ENCODE measurements at places on chromosomes 2 and 18. TPM values are rescaled to one million over a fixed set of nuclear protein-coding genes. Genes with fewer than 3 reads are reported as not detected.

The GPAT2 gene
- total RNA-seq = 5.3 TPM

DNA sequence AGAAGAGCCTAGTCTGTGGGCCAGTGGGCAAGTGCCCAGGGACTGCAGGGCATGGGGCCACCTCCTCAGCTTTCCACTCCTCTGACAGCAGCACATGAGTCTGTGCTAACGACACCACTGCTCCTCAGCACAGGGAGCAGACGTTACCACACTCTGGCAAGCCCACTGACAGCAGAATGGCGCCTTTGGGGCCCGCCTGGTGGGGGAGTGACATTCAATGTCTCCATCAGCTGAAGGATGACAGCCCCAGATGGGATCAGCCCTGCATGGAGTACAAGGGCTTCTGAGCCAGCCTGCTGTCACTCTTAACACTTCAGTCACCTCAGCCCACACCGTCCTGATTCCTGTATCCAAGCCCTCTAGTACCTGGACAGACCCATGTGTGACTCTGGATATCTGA is 149.4 kb upstream of the SMAD2 start:
- peaks cover 2% of the 10 kb centered on the region for H3K27me3 ChIP-seq
- H3K36me3 ChIP-seq = no peaks in the 10 kb centered on the region
- H3K4me1 ChIP-seq = no peaks in the 10 kb centered on the region

The AKAIN1 gene
- not detected for total RNA-seq

The ARHGAP28 gene
- not detected for total RNA-seq

GRCh38 chr2:73822276-73822675 is 6.5 kb upstream of the STAMBP start:
- H3K27me3 ChIP-seq = no peaks in the 10 kb centered on the region
- no peak for DNase-seq
- H3K4me1 ChIP-seq = peaks cover 16% of the 10 kb centered on the region

GRCh38 chr2:233638836-233639235 is 2.6 kb downstream of the UGT1A10 start:
- H3K4me3 ChIP-seq = no peak overlapping the region
- no peaks in the 10 kb centered on the region for H3K4me1 ChIP-seq
- peaks cover 7% of the 10 kb centered on the region for H3K27me3 ChIP-seq
- no peaks in the 10 kb centered on the region for H3K36me3 ChIP-seq
- DNase-seq = no peak

DNA sequence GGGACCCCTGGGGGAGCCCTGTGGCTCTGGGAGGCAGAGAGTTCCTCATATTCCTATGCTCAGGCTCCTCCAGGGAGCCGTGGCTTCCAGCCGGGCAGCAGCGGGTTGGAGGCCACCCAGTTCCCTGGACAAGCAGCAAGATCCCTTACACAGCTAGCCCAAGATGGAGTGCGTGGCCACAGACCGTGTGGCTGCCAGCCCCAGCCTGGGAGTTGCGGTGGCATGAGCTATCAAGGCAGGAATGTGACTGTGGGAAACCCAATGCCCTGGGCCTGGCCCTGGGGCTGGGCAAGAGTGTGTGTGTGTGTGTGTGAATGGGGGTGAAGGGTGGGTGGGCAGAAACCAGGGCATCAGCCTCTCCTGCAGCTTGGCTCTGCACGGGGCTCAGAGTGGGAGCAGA is 130.5 kb downstream of the DYSF start:
- no peaks in the 10 kb centered on the region for H3K27me3 ChIP-seq
- no peaks in the 10 kb centered on the region for H3K36me3 ChIP-seq
- H3K4me3 ChIP-seq = no peak overlapping the region
- H3K4me1 ChIP-seq = no peaks in the 10 kb centered on the region
- H3K27ac ChIP-seq = no peak overlapping the region

The GREB1L gene
- total RNA-seq = not detected

- no peaks in the 10 kb centered on the region for H3K4me1 ChIP-seq
- no peaks in the 10 kb centered on the region for H3K36me3 ChIP-seq
- H3K4me3 ChIP-seq = no peak overlapping the region
Observed at GRCh38 chr2:106759966-106760365, 126.0 kb downstream of the ST6GAL2 start.

GRCh38 chr2:152292991-152293390 is 42.0 kb upstream of the FMNL2 start:
- H3K4me3 ChIP-seq = no peak overlapping the region
- no peak for DNase-seq
- H3K4me1 ChIP-seq = no peaks in the 10 kb centered on the region
- H3K27ac ChIP-seq = no peak overlapping the region
- H3K36me3 ChIP-seq = no peaks in the 10 kb centered on the region

- H3K4me1 ChIP-seq = peaks cover 23% of the 10 kb centered on the region
- H3K27ac ChIP-seq = peak overlapping the region; percentile 59
- no peaks in the 10 kb centered on the region for H3K27me3 ChIP-seq
- H3K4me3 ChIP-seq = peak overlapping the region; percentile 77
- H3K36me3 ChIP-seq = no peaks in the 10 kb centered on the region
Observed at GRCh38 chr2:217790681-217791392, 212.0 kb downstream of the TNS1 start.

DNA sequence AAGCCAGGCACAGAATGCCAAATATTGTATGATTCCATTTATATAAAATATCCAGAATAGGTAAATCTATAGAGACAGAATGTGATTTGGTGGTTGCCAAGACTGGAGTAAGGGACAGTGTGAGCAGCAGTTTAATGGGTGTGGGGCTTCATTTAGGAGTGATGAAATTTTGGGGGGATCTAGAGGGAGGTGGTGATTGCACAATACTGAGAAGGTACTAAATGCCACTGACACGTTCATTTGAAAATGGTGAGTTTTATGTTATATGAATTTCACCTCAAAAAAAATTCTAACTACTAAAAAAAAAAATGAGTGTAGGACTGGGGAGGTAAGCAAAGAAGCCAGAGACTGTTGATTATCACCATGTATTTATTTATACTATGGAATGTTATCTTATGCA is 974.5 kb upstream of the ZEB2 start:
- no peaks in the 10 kb centered on the region for H3K36me3 ChIP-seq
- H3K4me1 ChIP-seq = no peaks in the 10 kb centered on the region
- no peak overlapping the region for H3K27ac ChIP-seq
- no peak overlapping the region for H3K4me3 ChIP-seq
- no peaks in the 10 kb centered on the region for H3K27me3 ChIP-seq

DNA sequence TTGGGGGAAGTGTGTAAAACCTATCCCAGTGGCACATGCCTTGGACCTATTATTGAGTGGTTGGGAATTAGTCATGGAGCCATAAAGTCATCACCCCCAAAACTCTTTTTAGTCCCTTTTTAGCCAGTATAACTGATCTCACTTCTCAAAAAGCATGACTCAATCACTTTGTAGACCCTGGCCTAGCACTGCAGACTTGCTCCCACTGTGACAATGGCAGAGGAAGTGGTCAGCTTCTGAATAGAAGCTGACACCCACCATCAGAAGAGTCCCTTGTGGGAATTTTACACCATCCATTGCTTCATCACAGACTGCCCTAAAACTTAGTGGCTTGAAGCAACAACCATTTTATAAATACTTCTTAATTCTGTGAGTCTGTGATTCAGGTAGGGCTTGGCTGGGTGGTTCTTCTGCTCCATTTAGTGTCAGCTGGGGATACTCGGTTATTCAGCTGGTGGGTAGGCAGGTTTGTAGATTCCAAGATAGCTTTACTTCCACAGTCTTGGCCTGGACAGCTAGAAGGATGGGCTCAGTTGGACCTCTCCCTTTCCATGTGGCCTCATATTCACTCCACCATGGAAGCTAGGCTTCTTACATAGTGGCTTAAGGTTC is 10.8 kb upstream of the ITGA6 start:
- no peaks in the 10 kb centered on the region for H3K4me1 ChIP-seq
- H3K27me3 ChIP-seq = peaks cover 17% of the 10 kb centered on the region
- no peak overlapping the region for H3K4me3 ChIP-seq
- no peaks in the 10 kb centered on the region for H3K36me3 ChIP-seq

The ACVR1C gene
- 2.2 TPM for total RNA-seq

DNA sequence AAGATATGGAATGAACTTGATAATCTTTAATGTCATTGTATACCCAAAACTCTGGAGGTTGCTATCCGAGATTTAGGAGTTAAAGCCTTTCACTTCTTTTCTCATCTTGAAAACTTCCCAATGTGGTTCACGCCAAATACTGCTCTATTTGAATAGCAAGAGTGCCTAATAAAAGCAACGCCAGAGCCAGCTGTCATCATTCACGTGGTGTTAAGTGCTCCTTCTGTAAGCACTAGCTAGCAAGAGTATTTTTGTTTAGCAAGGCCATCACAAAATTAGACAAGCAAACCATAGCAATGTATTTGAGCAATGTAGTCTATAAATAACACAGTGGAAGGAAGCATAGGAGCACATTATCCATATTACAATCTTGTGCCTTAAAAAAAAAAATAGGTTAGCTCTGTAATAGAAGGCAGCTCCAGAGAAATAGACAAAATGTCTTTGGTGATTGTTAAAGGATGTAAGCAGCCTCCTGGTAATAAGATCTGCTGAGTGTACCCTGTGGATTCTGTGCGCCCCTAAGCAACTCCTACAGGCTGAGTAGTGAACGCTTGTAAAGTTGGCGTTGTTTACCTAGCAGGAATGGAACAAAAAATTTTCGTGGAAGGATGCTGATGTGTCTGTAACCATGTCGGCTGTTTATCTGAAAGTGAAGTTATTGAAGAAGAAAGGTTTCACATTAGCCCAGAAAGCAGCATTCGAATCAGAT is 518.0 kb downstream of the CNTNAP5 start:
- H3K27ac ChIP-seq = no peak overlapping the region
- H3K36me3 ChIP-seq = no peaks in the 10 kb centered on the region
- DNase-seq = no peak
- no peaks in the 10 kb centered on the region for H3K4me1 ChIP-seq
- H3K4me3 ChIP-seq = no peak overlapping the region

The TANC1 gene
- 0.32 TPM for total RNA-seq

The HMSD gene
- 1.0 TPM for total RNA-seq

- H3K27ac ChIP-seq = peak overlapping the region; percentile 84
- peaks cover 18% of the 10 kb centered on the region for H3K4me1 ChIP-seq
- DNase-seq = no peak
- no peak overlapping the region for H3K4me3 ChIP-seq
- H3K27me3 ChIP-seq = no peaks in the 10 kb centered on the region
Observed at GRCh38 chr2:204982303-204982702, 437.0 kb downstream of the PARD3B start.

GRCh38 chr2:222049946-222050345 is 248.9 kb downstream of the PAX3 start:
- H3K36me3 ChIP-seq = no peaks in the 10 kb centered on the region
- no peak overlapping the region for H3K27ac ChIP-seq
- H3K4me1 ChIP-seq = no peaks in the 10 kb centered on the region

The ZFAND2B gene
- total RNA-seq = 49.1 TPM

DNA sequence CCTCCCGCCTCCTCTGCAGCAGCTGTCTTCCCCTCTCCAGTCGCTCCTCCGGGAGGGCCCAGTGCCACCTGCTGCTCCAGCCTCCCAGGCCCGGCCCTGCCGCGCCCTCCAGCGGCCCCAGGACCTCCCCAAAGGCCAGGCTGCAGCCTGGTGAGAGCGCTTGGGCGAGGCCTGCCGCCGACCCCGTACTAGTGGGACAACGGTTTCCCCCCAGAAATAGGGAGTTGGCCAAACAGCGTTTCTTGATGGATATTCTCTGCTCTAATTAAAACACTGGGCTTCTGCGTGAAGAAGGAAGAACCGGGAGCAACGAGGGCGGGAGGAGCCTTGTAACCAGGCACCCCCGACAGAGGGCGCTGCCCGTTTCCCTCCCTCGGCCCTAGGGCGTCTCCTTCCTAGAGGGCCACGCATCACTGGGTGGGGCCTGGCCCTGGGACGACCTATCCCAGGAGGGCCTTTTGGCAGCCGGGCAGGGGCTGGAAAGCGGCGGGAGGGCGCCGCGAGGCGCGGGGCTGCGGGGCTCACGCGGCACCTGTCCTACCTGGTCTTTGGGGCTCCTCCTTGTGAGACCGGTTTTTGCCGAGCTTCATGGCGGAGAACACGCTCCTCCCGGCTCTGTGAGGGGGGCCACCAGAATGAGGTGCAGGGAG is 25.4 kb upstream of the OTOF start:
- no peaks in the 10 kb centered on the region for H3K36me3 ChIP-seq
- H3K4me1 ChIP-seq = peaks cover 8% of the 10 kb centered on the region
- peak; percentile 85 for DNase-seq
